ENCODE measurements at places on chromosomes 16 and 17.
A peak's percentile ranks its signal among the peaks of the same experiment; 100 is the strongest.

GRCh38 chr17:75067856-75068255, 19.9 kb upstream of the SLC16A5 start:
- peak; percentile 80 for ATAC-seq

DNA sequence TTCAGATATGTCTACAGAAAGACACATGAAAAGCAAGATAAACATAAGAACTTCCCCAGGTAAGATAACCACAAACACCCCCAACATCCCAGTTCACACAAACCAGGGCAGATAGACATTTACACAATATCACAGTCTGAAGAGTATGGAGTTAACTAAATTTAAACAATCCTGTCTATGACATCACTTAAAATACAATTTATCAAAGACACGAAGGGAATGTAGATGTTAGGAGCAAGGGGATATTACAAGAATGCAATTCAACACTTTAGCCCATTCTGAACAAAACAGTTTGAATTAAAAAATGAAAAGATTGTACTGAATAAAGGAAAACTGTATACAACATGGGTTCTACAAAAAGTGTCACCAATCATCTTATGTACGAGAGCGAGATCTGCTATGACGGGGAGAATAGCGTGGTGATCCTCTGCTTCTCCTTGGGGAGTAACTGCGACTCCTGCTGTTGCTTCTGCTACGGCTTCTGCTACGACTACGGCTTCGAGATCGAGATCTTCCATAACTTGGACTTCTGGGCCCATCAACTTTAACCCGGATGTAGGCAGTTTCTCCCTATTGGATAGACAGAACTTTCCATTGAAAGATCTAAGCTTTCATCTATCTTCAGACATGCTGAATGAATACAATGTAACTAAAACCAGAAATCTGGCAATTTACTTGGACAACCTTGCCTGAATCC, 1.9 kb downstream of the SRSF1 start:
- no peak for ATAC-seq

- ATAC-seq = no peak
Measured at GRCh38 chr16:17227278-17227677, 243.5 kb downstream of the XYLT1 start.

- ATAC-seq = no peak
Measured at GRCh38 chr16:6822041-6822440, 510.6 kb upstream of the RBFOX1 start.

- ATAC-seq = no peak
Measured at GRCh38 chr16:27822996-27823395, 240.5 kb downstream of the GSG1L start.

DNA sequence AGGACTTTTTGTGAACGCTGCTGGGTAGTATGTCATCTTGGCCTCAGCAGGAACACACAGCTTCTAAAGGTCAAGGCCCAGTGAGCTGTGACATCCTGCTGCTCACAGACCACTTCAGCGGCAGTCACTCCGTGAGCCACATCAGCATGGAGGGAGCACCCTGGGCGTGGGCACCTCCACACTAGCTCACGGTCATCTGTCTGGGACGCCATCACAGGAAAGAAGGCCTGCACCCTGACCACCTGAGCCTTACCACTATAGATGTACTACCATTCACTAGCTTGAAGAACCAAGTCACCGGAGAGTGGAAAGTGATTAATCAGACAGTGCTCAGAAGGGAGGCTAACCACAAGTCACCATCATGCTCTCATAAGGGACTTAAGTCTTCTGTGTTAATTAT, 3.3 kb downstream of the AXIN1 start:
- peak; percentile 25 for ATAC-seq

DNA sequence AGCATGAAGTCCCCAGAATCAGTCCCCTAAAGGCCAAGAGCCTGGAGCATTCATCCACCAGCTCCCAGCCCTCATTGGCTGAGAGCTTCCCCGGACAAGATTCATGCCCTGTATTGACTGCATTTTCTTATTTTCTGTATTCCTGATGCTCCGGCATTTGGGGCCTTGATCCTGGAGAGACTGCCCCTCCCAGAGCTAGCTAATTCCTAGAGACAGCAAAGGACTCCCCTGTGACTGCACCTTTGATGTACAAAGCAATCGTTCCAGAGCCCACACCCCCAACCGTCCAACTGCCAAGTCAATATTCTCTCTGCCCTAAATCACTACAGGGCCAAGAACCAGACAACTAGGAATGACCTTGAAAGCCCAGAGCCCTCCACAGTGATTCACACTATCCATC, 93.4 kb upstream of the CDH5 start:
- ATAC-seq = no peak

- no peak for ATAC-seq
Measured at GRCh38 chr17:73308017-73308823, 3.6 kb downstream of the CDC42EP4 start.

DNA sequence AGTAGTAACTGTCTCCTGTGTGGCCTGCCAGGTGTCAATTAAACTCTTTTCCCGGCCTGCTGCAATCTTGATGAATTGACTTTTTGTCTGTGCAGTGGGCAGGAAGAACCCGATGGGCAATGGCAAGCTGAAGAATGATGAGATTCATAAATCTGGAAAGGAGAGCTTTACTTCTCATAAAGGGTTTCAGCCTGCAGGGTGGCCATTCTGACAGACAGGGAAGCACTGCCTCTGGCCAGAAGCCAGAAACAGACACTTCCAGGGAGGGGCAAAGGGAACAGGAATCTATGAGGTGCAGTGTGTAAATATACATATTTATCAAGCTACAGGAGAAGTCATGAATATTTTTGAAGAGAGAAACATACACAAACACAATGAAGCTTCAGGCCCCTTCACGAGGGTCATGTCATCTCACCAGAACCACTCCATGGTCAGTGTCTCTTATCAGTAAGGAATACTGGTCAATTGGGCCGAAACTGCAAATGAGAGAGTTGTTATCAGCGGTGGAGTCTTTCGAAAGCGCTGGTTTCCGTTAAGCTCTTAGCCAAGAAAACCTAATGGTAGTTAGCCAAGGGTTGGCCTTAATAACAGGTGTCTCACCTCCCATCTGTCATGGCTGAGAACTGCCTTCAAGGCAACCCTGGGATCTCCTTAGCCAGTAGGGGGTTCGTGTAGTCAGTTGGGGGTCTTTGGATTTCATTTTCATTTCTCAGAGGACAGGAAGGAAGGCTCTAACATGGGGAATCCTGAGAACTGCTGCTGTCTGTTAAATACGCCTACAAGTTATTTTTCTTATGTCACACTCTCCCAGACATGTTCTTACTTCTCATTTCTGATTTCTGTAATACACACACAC, 1.2 kb upstream of the NARF start:
- ATAC-seq = no peak

GRCh38 chr17:19648475-19649273, at the start of gene ALDH3A2:
TSS of gene ALDH3A2 (plus strand) at chr17:19648751. CDS start at chr17:19648972, 221 bp downstream.
- ATAC-seq = peak; percentile 97

DNA sequence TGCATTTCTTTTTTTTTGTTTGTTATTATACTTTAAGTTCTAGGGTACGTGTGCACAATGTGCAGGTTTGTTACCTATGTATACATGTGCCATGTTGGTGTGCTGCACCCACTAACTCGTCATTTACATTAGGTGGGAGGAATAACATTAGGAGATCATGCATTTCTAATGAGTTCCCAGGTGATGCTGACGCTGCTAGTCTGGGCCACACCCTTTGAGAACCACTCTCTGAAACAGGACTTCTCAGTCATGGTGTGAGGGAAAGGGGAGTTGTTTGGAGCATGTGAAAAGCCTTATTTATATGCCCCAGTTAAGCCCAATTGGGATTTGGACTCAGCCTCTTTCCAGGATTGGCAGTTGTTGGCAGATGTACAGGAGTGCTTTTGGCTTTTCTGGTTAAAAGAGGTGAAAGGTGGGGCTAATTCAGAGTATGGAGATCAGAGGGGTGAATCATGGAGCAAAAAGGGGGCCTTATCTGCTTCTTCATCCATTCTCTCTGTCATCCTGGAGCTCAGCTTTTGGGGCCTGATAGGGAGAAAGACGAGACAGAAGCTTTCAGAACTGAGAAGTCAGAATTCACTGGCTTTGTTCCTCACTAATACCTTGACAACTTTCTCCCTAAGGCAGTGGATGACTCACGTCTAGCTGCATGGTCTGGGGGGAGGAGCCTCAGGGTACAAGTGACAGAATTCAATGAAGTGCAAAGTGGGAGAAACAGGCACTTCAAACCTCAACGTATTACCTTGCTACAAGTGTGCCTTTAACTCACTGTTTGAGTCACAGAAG, 180.0 kb upstream of the CACNG3 start:
- ATAC-seq = peak; percentile 89

GRCh38 chr17:67421869-67422273, 44.8 kb downstream of the PITPNC1 start:
- ATAC-seq = peak; percentile 95

DNA sequence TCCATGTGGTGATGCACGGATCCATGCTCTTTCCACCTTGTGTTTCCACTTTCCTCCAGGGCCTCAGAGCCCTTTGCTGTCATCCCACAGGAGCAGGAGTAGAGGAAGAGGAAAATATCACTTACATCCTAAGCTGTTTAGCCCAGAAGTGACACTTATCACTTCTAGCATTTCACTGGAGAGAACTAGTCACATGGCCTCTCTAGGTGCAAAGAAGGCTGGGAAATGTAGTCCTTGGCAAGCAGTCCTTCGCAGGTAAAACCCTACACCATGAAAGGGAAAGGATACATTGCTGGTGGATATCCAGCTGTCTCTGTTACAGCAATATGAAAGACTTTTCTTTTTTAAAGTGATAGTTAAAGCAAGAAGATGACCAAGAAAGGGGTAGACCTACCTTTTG, 185.9 kb downstream of the RGS9 start:
- no peak for ATAC-seq

DNA sequence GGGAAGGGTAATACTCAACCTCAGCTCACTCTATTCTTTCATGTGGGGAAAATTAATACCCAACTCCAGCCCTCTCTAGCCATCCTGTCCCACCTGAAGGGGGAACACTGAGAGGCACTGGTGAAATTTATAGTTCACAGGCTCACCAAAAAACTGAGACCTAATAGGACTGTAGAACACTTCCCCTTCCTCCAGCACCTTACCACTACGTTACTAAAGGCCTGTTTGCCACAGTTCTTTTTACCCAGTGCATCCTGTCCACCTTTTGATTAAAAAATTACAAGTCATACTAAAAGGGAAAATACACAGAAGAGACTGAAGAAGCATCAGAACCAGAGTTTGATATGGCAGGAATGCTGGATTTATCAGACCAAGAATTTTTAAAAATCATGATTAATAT, 26.0 kb downstream of the DHRS7B start:
- no peak for ATAC-seq

- ATAC-seq = no peak
Measured at GRCh38 chr16:66542396-66542795, 7.5 kb downstream of the TK2 start.

DNA sequence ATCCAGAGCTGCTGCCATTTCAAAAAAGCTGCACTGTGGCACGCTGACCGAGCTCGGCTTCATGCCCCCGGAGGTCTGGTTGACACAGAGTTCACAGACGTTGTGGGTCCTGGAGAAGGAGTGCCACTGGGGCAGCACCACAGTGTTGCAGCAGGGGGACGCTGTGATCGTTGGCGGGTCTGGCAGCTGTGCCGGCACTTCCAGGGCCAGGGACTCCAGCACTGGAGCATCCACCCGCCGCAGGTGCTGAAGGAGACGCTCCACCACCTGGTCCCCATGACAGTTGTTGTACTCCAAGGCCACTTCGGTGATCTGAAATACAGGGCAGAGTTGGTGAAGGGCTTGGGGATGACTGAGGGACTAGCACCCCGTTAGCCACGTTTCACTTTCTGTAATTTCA, 23.5 kb downstream of the SNN start:
- ATAC-seq = no peak

DNA sequence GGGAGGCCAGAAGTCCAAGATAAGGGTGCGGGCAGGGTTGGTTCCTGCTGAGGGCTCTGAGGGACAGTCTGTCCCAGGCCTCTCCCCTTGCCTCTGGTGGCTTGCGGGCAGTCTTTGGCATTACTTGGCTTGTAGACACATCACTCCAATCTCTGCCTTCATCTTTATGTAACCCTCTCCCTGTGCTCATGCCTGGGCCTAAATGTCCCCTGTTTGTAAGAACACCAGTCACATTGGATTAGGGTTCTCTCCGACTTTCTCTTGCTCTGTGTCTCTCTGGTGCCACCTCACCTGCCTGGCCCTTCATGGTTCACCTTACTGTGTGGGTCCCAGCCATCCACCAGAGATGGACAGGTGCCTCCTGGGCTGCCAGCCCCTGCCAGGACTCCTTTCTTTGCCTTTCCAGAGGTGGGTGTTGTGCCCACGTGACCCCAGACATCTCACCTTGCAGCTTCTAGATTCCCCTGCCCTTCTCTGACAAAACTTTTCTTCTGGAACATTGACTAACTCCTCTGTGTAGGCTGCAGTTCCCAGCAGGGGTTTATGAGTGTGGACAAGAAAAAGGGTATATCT, 205.8 kb downstream of the MSI2 start:
- no peak for ATAC-seq
